ENCODE measurements at places on chromosomes 12 and 14.

- H3K36me3 ChIP-seq: no peaks in the 10 kb centered on the region
- no peak overlapping the region for H3K27ac ChIP-seq
- no peak for DNase-seq
- H3K27me3 ChIP-seq: no peaks in the 10 kb centered on the region
- H3K4me3 ChIP-seq: no peak overlapping the region
- H3K4me1 ChIP-seq: peaks cover 64% of the 10 kb centered on the region
Observed at GRCh38 chr12:104669089-104669721, 212.5 kb downstream of the CHST11 start.

DNA sequence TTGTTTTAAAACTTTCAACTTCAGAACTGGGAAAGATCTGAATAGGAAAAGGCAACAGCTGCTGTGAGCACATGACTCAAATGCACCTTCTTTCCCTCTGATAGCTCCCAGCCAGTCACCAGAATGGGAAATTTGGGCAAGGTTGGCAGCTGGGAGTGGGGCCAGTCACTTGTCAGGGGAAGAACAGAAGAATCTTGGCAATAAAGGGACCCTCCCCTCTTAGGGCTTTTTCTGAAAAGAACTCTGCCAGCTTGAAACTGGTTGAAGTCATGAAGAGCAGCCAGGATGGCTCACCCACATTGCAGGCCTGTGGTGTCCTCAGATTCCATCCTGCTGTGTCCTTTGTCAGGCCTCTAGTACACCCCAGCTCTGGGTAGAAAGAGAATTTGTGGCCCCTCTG, 10.3 kb upstream of the RIC8B start:
- H3K36me3 ChIP-seq: no peaks in the 10 kb centered on the region
- DNase-seq: no peak
- no peaks in the 10 kb centered on the region for H3K27me3 ChIP-seq
- no peak overlapping the region for H3K4me3 ChIP-seq
- peaks cover 40% of the 10 kb centered on the region for H3K4me1 ChIP-seq

DNA sequence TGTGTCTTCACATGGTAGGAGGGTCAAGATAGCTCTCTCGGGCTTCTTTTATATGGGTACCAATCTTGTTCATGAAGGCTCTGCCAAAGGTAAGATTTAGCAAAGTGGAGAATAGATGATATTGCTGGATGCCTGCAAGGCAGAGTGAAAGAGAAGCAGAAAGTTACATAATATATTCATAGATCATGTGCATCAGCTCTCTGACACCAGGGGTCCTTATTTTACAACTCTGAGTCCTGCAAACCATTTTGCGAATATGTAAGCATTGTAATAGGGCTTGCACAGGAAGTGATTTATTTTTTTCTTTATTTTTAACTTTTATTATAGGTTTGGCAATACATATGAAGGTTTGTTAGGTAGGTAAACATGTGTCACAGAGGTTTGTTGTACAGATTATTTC, 31.8 kb downstream of the CRADD start:
- H3K36me3 ChIP-seq: peaks cover 19% of the 10 kb centered on the region
- no peaks in the 10 kb centered on the region for H3K27me3 ChIP-seq
- peaks cover 22% of the 10 kb centered on the region for H3K4me1 ChIP-seq
- H3K27ac ChIP-seq: no peak overlapping the region
- H3K4me3 ChIP-seq: no peak overlapping the region
- DNase-seq: no peak

- no peak for DNase-seq
- no peaks in the 10 kb centered on the region for H3K36me3 ChIP-seq
- no peak overlapping the region for H3K27ac ChIP-seq
- H3K27me3 ChIP-seq: no peaks in the 10 kb centered on the region
- H3K4me3 ChIP-seq: no peak overlapping the region
Observed at GRCh38 chr12:85755760-85756159, 80.4 kb downstream of the RASSF9 start.

DNA sequence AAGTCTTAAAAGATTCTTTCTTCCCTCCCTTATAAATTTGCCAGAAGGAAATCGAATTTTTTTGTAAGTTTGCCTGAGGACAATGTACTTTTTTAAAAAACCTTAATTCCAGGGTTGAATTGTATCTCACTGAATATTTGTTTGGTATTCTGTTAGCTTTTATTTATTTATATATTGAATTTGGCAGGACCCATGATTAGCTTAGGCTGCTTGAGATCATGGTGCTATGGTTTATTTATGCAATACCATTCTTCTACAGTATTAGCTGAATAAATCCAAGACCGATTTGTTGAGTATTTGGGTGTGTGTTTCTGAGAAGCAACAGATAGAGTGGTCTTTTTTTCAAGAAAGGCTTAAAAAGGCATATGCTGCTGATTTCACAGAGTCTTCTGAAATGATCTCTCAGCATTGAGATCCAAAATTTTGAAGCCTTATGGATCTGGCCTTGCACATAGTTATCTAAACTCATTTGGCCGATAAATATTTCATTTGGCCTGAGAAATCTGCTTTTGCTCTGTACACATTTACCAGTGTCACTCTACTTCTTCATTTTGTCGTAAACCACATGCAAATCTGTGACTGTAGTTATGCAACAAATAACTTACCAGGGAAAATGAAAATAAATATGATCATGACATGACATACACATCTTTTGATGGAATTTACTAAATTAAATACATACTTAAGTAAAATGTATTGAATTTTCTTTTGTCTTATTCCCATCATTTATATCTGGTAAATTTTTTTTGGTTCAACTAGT, 265.8 kb upstream of the FLRT2 start:
- H3K27ac ChIP-seq: no peak overlapping the region
- no peaks in the 10 kb centered on the region for H3K27me3 ChIP-seq
- H3K36me3 ChIP-seq: no peaks in the 10 kb centered on the region
- DNase-seq: no peak
- no peaks in the 10 kb centered on the region for H3K4me1 ChIP-seq

- H3K4me1 ChIP-seq: no peaks in the 10 kb centered on the region
- peaks cover 6% of the 10 kb centered on the region for H3K27me3 ChIP-seq
- H3K4me3 ChIP-seq: no peak overlapping the region
- H3K36me3 ChIP-seq: no peaks in the 10 kb centered on the region
- no peak overlapping the region for H3K27ac ChIP-seq
Observed at GRCh38 chr14:58797010-58797429, 159.3 kb downstream of the DACT1 start.

- H3K4me3 ChIP-seq: no peak overlapping the region
- H3K27ac ChIP-seq: no peak overlapping the region
- H3K27me3 ChIP-seq: no peaks in the 10 kb centered on the region
- DNase-seq: no peak
Observed at GRCh38 chr14:103840014-103840413, 7.4 kb downstream of the PPP1R13B start.

DNA sequence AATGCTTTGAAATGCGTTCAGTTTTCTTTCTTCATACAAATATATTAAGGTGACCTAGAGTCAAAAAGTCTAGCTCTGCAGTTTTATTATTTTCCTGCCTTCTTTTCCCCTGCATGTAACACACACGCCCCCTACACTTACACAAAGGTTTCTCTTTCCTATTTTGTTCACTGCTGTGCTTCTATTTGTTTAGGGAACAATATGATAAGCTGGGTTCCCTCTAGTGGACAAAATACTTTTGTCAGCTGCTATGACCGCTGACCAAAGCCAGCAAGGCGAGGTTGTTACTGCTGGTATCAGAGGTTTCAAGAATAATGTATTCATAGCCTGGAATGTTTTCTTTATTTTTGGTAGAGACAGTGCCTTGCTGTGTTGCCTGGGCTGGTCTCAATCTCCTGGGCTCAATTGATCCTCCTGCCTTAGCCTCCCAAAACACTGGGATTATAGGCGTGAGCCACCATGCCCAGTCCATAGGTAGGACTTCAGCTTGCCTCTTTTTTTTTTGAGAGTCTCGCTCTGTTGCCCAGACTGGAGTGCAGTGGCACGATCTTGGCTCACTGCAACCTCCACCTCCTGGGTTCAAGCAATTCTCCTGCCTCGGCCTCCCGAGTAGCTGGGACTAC, 33.4 kb downstream of the FNTB start:
- no peak overlapping the region for H3K4me3 ChIP-seq
- H3K27me3 ChIP-seq: no peaks in the 10 kb centered on the region
- H3K27ac ChIP-seq: no peak overlapping the region
- no peak for DNase-seq

- no peak overlapping the region for H3K27ac ChIP-seq
- no peak overlapping the region for H3K4me3 ChIP-seq
- H3K4me1 ChIP-seq: no peaks in the 10 kb centered on the region
- no peaks in the 10 kb centered on the region for H3K36me3 ChIP-seq
- H3K27me3 ChIP-seq: no peaks in the 10 kb centered on the region
- DNase-seq: no peak
Observed at GRCh38 chr14:80152166-80152565, 59.1 kb downstream of the DIO2 start.

- peaks cover 66% of the 10 kb centered on the region for H3K27me3 ChIP-seq
- H3K4me1 ChIP-seq: peaks cover 13% of the 10 kb centered on the region
- no peak overlapping the region for H3K27ac ChIP-seq
- no peak overlapping the region for H3K4me3 ChIP-seq
- no peaks in the 10 kb centered on the region for H3K36me3 ChIP-seq
Observed at GRCh38 chr12:71445071-71445470, 5.5 kb downstream of the LGR5 start.

- no peaks in the 10 kb centered on the region for H3K27me3 ChIP-seq
- H3K4me1 ChIP-seq: peaks cover 30% of the 10 kb centered on the region
- DNase-seq: no peak
- no peaks in the 10 kb centered on the region for H3K36me3 ChIP-seq
Observed at GRCh38 chr14:35340616-35341453, 48.7 kb downstream of the PSMA6 start.

DNA sequence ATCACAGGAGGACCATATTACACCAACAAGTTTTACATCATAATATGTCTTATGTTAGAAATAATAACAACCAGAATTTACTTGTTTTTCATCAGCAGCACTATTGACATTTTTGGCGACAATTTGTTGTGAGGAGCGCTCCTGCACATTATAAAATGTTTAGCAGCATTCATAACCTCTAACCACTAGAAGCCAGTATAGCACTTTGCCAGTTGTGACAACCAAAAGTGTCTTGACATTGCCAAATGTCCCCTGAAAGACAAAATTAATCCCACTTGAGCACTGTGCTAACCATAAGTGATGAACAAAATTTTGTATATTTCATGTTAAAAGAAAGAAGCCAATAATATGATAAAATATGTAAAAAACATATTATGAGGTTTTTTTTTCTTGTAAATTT, 356.9 kb upstream of the LMO3 start:
- no peak overlapping the region for H3K4me3 ChIP-seq
- H3K27me3 ChIP-seq: no peaks in the 10 kb centered on the region
- H3K27ac ChIP-seq: no peak overlapping the region
- no peaks in the 10 kb centered on the region for H3K36me3 ChIP-seq
- no peaks in the 10 kb centered on the region for H3K4me1 ChIP-seq

GRCh38 chr12:47722941-47723631, 2.2 kb downstream of the ENDOU start:
- no peaks in the 10 kb centered on the region for H3K36me3 ChIP-seq
- DNase-seq: no peak
- no peaks in the 10 kb centered on the region for H3K27me3 ChIP-seq
- peaks cover 35% of the 10 kb centered on the region for H3K4me1 ChIP-seq
- no peak overlapping the region for H3K4me3 ChIP-seq

DNA sequence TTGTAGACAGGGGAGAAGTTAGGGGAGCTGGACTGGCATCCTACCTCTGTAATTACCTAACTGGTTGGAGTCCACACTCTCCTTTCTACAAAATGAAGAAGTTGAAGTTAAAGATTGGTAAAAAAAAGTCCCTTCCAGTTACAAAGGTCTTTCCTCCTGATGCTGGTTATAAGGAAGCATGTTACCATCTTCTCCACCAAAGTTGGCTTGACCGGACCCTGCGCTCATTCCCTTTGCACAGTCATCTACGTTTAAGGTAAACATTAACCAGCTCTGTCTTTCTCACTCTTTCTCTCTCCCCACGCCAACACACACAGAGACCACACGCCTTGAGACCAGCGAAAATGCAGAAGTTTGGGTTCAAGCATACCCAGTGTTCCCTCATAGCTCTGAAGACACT, 11.9 kb downstream of the FBLN5 start:
- H3K36me3 ChIP-seq: no peaks in the 10 kb centered on the region
- H3K27ac ChIP-seq: no peak overlapping the region
- H3K4me3 ChIP-seq: no peak overlapping the region
- DNase-seq: no peak

- H3K27ac ChIP-seq: no peak overlapping the region
- no peak overlapping the region for H3K4me3 ChIP-seq
- no peak for DNase-seq
- no peaks in the 10 kb centered on the region for H3K36me3 ChIP-seq
Observed at GRCh38 chr12:10033783-10034545, 3.5 kb downstream of the CLEC9A start.

DNA sequence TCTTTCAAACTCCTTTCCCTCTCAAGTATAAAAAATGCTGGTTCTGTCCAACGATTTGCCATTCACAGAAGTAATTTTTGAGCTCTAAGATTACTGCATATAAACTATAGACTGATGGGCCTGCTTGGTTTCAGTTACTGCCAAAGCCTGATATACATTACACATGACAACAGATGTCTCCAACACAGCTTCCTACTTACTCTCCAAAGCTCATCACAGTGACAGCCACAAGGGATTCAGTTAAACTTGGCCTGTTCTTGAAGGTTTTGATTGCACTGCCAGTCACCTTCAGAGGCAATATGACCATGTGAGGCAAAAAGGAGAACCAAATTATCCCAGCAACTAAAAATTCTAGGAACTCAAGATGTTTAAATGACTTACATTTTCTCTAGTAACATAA, 30.1 kb downstream of the STXBP6 start:
- H3K4me3 ChIP-seq: no peak overlapping the region
- DNase-seq: no peak
- H3K4me1 ChIP-seq: no peaks in the 10 kb centered on the region
